ENCODE measurements at places on chromosomes 12 and 14.

DNA sequence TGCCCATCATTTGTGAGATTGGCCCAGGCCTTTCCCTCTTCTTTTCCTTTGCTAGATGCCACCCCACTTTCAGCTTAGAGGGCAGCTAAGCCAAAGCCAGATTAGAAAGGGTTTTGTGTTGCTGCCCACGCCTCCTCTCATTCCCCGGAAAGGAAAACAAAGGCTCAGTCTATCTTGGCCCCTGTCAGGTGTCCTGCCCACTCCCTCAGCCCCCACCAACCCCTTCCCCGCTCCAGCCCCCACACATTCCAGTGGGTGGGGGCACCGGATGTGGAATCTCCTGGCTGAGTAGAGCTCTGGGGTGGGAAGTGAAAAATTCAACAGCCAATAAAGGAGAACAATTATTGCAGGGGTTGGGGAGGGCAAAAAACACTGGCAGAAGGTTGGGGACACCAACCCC is 2.2 kb downstream of the BLOC1S1 start:
- DNase-seq: no peak

DNA sequence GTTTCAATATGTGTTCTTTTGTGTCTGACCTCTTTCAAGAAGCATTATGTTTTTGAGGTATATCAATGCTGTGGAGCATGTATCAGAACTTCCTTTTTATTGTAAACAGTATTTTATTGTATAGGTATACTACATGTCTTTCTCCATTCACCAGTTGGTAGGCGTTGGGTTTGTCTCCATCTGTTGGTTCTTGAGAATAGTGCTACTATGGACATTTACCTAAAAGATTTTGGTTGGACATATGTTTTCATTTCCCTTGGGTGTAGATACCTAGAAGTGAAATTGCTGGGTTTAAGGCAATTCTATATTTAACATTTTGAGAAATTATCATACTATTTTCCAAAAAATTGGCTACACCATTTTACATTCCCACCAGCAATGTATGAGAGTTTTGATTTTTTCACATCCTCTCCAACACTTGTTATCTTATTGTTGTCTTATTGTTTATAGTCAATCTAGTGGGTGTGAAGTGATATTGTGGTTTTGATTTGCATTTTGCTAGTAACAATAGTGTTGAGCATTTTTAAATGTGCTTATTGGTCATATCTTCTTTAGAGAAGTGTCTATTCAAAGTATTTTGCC is 409.2 kb downstream of the IPO8 start:
- DNase-seq: peak; percentile 22

GRCh38 chr14:50012644-50013043 is 103.7 kb downstream of the VCPKMT start:
- no peak for DNase-seq

GRCh38 chr12:108647585-108648287 is 14.0 kb upstream of the SELPLG start:
- no peak for DNase-seq

DNA sequence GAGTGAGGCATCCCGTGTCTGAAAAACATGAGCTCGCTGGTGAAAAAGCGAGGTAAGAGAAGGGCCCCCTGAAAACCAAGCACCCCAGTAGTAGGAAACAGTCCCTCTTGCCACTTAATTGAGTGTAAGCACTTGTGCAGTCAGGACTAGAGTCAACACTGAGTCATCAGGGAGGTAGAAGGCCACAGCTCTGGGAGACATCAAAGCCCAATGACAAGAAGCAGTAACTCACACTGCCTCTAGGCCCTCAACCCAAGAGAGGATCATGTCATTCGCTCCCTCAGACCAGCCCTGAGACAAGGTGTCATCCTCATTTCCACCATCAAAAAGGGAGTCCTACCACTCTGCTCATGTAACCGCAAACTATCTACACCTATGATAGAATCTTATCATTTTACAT is 17.8 kb downstream of the POMT2 start:
- DNase-seq: no peak

DNA sequence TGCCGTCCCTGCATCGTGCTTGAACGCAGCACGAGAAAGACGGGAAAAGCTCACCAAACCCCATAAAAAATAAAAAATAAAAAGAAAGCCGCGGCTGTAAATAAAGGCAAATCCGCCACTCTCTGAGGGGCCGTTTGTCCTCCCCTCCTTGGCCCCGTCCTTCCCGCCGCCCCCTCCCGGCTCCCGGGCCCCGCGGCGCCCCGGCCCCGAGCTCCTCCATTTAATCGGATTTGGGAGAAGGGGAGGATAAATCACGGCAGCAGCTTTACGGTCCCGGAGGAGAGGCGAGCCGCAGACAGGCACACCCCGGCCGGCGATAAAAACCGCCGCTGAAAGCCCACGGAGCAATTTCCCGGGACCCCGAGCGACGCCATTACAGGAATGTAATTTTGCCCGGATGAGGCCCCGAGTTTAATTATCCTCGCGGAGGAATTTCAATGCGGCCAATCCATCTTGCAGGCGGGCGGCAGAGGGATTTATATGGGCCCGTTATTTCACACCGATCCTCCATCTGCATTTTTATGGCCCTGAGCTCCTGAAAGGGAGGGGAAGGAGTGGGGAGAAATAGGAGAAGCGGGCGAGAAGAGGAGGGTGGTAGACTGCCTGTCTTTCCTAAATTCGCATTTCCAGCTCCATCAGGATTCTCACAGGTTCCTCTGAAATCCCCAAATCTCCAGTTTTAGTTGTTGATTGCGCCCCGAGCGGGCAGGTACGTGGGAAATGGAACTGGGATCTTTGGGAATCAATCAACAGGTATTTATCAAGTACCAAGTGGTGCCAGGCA is 1.3 kb upstream of the ATP5MC2 start:
- no peak for DNase-seq

- no peak for DNase-seq
Measured at GRCh38 chr14:85399186-85399585, 130.8 kb upstream of the FLRT2 start.

- DNase-seq: no peak
Measured at GRCh38 chr14:29271669-29272068, 505.1 kb downstream of the FOXG1 start.

DNA sequence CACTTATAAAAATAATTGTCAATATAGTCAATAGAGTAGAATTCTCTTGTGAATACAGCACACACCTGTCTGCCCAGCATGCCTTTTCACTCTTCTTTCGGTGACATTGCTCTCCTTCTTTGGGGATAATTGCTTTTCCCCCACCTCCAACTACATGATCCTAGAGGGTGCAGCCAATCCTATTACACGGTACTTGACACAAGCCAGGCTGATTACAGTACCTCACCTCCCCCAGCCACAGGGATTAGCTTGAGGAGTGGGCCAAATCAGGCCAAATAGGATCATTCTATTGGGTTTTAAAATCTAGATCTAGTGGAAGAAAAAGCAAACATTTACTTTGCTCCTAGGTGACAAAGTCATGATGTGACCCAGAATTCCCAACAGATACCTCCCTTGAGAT is 16.8 kb upstream of the NFYB start:
- no peak for DNase-seq

DNA sequence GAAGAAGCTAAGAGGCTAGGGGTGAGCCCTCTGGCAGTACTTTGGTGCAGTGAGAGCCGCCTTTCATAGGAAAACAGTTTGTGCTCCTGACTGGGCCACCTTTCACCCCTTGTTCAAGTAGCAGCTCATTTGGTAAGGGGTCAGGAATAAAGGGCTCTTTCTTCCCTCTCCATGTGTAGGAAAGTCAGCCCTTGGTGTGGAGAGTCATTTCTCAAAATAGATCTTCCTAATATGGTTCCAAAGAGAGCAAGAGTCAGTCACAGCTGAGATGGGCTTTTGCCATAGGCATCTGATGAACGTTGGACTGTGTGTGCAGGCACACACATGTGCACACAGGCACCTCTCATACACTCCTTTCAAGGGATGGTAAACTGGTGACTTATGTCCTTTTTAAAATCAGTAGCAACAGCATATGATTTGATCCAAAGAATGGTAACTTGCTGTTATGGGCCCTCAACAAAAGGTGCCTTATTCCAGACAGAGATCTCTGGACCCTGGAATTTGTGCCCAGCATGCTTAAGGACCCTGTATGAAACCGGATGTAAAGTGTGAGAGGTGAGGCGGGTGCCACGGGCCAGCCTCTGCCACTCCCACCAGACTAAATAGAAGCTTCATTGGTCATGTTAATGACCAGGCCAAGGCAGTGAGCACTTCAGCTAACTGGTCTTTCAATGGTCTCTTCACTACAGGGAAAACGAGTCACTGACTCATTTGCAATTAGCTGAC is 16.7 kb upstream of the RIC8B start:
- no peak for DNase-seq

DNA sequence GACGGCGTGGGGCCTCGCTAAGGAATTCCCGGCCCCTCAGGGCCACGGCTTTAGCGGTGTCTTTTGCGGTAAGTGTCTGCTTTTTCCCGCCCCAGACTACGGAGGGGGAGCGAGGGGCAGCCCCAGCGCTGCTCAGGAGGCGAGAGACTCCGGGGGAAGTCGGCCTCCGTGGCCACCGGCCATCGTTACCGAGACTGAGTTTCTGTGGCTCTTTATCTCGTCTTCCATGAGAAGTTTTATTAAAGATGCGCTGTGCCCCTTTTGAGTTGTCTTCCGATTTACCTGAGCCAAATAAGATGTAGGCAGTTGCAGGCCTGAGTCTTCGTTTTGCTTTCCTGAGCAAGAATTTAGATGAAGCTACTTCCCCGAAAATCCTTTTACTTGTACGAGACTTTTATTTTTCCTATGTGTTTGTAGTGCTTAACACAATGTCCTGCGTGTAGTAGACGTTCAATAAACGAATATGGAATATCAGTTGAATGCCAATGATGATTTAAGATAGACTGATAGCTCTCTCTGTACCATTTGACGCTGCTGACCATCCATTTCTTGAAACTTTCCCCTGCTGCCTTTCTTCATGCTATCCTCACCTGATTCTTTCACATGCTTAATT is 462 bp downstream of the SRP54 start:
- DNase-seq: no peak

GRCh38 chr12:76653342-76653741 is 93.8 kb upstream of the OSBPL8 start:
- DNase-seq: no peak

GRCh38 chr12:131857908-131858850 is 30.0 kb downstream of the MMP17 start:
- no peak for DNase-seq

DNA sequence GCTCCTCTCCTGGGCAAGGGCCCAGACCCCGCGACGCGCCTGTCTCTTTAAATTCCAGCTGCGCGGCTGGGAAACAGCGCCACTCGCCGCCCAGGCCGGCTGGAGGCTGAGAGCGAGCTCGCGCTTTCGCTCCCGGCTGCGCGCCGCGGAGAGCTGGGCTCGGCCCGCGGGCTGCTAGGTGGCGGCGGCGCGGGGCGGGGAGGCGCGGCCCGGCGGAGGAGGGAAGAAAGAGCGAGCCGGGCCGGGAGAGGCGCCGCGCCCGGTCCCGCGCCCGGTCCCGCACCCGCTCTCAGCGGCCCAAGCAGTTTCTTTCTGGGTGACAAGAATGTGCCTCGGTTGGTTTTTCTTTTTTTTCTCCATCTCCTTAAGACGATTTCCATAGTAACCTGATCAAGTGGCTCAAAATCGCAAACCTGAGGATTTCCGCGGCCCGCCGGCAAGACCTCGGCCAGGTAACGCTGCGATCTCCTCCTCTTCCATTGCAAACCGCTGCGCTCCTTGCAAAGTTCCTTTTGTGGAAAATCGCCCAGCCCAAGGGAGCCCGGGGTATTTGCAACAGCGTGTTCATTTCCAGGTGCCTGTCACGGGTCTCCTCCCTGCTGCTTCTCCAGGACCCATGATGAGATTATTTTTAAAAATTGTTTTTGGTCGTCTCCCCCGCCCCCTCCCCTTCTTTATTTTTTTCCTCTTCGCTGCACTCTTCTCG is 259.5 kb upstream of the E2F7 start:
- peak; percentile 42 for DNase-seq

DNA sequence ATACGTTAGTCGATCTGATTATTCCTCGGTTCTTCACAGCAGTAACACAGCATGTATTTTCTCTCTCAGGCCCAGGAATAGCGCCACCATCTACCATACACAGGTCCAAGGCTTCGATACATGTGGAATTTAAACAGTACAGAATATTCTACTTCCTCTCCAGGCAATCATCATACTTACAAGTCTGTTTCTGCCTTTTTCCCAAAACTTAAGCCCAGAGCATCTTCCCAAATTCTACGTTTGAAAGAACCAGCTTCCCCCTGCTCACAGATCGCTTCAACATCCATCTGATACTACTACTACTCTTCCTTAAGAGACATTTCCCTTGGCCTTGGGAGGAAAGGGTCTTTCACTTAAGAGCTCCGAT is 626 bp downstream of the TXNDC16 start:
- no peak for DNase-seq

GRCh38 chr14:28102001-28102400 is 664.6 kb upstream of the FOXG1 start:
- DNase-seq: no peak

DNA sequence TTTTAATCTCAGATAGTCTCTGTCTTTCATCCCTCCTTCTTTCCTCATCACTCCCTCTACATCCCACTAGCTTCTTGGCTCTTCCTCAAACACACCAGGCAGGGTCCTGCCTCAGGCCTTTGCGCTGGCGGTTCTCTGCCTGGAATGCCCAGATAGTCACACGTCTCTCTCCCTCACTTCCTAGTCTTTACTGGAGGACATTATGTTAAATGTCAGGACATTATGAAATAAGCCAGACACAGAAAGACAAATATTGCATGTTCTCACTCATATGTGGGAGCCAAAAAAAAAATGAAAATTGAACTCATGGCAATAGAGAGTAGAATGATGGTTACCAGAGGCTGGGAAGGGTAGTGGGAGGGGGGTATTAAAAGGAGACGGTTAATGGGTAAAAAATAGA is 442.0 kb downstream of the MED13L start:
- DNase-seq: no peak

- no peak for DNase-seq
Measured at GRCh38 chr14:92480856-92481255, 32.7 kb upstream of the RIN3 start.

DNA sequence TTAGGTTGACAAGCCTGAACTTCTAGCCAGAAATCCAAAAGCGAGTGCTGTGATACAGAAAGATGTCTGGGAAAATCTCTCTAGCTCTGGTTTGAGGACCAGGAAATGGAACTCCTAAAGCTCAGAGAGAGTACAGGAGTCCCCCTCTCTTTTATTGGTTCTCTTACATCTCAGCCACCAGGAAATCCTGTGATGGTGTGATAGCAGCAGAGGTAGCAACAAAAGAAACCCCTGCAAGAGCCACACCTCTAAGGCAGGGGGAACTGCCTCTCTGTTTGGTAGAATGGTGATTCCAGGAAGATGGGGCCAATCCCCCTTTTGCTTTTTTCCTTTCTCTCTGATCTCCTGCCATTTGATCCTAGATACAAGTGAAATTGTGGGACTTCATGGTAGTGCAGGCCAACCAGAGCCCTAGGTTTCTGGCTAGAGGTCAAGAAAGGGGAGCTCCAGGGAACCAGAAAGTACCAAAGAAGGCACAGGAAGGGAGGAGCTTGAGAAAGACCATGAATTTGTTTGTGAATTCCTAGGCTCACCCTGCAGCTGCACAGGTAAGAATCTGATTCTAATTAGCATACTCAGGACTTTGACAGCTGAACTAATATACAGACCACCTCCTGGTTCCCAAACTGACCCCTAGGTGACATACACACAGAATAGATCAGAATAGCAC is 88.5 kb downstream of the PAPLN start:
- DNase-seq: no peak

Measured in fibroblast of skin of left quadriceps (primary cell).